ENCODE measurements at places on chromosomes 2 and 18.

DNA sequence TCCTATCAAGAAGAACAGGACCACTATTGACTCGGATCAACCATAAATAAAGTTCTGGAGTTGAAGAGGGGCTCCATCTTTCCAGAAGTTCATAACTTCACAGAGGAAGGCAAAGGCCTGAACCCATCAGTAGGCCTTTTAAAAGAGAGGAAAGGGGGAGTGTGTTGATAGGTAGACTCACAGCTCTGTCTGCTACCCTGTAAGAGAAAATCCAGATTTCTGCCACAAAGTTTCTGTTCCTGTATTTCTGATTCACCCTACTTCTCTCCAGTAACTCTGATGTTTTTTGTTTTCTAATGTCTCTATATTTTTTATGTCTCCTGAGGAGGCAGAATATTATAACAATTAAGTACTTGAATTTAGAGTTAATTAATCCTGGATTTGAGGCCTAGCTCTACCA, 564.0 kb downstream of the TNS1 start:
- no peak for DNase-seq

GRCh38 chr18:68024716-68025115, 508.2 kb upstream of the DSEL start:
- no peak for DNase-seq

- DNase-seq: no peak
These were observed 67.9 kb downstream of the TEX51 start for GRCh38 chr2:126966601-126967000.

GRCh38 chr2:150138587-150138986, 348.9 kb downstream of the RND3 start:
- no peak for DNase-seq

GRCh38 chr2:119064567-119064966, 94.0 kb downstream of the C1QL2 start:
- no peak for DNase-seq

DNA sequence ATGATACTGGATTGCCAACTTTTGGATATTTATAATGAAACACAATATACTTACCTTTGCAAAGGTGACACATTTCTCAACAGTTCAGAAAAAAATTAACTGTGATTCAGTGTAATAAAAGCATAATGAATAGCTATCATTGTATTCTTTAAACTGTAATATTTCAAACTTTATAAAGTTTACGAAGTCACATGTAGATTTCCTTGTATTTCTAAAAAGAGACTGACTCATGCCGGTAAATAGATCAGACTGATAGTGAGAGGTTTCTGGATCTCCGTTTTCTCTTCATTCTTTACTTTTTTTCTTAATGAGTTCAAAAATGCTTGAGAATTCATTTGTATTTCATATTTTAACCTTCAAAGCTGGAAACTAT, 70.1 kb downstream of the EML4 start:
- no peak for DNase-seq

DNA sequence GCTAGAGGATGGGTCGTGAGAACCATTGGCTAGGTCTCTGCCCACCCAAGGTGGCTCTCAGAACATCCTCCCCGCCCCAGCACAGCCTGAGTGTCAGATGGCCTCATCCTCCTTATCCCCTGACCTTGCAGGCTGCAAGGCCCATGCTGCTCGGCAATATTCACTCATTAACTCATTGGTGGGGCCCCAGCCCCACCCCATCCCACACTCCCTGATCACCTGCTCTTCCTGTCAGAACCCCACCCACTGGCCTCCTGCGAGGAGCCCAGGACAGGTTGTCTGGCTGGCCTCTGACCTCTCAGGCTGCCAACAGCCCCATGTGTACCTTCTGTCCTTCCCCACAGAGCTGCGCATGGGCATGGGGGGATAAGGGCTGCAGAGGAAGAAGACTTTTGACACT, 5.3 kb downstream of the ADCY3 start:
- no peak for DNase-seq

Measured in stimulated activated CD4-positive, alpha-beta T cell treated with anti-CD3 and anti-CD28 coated beads, Interleukin-1b, Interleukin-23, amount 100 ng/mL, for 1 hour (primary cell).